ENCODE measurements at places on chromosomes 16 and 17.

DNA sequence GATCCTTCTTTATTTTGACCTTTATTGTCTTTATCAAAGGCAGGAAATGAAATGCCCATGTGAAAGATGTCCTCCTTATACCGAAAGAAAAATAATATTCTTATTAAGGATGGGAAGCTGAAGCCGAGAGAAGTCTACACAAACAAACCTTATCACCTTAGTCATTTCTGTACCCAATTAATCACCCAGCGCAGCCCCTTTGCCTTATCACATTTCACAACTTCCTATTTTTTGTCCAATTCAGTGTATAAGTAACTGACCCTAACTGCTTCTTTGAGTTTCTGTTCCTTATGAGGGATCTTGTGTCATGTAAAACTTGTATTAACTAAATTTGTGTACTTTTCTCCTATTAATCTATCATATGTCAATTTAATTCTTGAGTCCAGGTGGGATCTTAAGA lies 16.4 kb upstream of the CCL23 start:
- no peak for DNase-seq

- no peak for DNase-seq
These were observed 98.2 kb upstream of the DHX40 start for GRCh38 chr17:59466946-59467801.

DNA sequence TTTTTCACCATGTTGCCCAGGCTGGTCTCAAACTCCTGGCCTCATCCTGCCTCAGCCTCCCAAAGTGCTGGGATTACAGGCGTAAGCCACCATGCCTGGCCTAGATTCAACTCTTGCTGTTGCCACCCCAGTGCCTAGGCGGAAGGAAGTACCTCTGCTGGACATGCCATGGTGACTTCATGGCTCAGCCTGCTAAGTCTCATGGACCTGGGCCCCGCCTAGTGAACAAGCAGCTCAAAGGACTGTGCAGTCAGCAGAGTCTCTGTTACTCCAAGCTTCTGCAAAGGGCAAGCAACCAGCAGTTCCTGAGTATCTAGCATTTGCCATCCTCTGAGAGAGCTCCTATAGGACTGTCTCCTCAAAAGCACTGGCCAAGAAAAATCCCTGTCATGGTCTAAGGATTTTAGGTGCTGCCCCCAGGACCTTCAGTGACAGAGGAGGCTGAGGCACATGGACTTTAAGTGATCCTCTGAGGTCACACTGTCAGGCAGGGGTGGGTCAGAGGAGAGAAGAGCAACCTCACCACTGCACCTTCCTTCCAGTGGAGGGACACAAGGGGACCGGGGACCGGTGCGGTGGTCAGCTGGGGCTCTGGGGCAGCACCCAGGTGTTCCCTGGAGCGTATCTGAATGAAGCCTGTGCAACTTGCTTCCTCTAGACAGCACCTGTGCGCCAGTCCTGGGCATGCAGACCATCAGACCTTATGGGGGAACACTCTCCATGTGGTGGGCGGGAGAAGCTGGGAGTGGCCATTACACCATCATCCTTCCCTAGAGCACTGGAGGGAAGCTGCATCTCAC lies 71.3 kb downstream of the IL21R start:
- DNase-seq, result no peak

GRCh38 chr16:47037396-47037745 lies 63.9 kb upstream of the DNAJA2 start:
- DNase-seq, result no peak

DNA sequence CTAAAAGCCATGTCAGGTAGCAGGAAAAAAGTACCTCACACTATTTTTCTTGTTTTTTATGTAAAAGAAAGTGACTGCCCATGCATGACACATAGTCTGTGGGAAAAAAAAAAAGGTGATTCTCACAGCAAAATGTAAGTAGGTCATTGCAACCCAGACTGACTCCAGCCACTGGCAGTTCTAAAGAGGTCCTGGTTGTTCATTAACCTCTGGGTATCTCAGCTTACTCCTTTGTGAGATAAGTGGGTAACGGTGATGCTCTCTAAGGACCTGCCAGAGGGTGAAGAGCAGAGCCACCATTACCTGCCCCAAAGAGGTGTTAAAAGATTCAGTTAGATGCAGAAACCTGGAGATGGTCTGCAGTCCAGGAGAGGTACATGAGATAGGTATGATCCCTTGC lies 531.9 kb downstream of the GRIN2A start:
- DNase-seq, result no peak

GRCh38 chr17:28055546-28056275 lies 13.2 kb downstream of the NLK start:
- no peak for DNase-seq

DNA sequence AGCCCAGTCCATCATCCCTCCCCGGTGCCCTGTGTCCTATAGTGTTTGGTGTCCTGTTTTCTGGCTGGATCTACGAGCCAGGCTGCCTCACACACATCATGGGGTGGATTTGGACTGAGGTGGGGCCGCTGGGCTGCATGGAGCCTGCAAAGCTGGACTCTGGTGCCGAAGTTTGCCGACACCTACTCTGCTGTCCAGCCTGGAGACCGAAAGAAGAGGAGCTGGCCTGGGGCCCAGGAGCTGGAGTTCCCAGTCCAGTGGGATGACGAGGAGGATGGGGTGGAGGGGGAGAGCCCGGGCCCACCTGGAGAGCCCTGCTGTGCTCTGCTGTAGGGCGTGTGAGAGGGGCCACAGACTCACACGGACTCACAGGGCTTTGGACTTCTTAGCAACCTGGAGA lies 40.3 kb upstream of the ENPP7 start:
- no peak for DNase-seq

GRCh38 chr16:71706046-71706445 lies 18.5 kb downstream of the PHLPP2 start:
- no peak for DNase-seq

DNA sequence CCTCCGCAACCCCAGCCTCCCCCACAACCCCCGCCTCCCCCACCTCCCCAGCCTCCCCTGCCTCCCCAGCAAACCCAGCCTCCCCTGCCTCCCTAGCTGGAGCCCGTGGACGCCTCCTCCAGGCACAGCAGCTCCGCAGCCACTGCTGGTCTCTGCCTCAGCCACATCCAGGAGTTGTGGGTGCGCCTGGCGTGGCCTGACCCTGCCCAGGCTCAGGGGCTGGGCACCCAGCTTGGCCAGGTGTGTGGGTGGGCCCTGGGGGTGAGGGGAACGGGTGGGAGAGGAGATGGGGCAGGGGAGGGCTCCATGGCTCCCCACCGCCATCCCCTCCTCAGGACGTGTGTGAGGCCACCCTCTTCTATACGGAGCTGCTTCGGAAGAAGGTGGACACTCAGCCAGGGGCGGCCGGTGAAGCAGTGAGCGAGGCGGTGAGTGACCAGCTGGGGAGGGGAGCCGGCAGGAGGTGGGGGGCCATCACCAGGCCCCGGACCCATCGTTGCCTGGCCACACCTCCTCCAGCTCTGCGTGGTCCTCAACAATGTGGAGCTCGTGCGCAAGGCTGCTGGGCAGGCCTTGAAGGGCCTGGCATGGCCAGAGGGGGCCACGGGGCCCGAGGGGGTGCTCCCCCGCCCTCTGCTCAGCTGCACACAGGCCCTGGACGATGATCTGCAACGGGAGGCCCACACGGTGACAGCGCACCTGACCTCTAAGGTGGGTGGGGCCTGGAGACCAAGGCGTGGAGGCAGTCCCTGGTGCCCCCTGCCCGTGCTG lies 5.8 kb downstream of the TSR3 start:
- DNase-seq, result no peak

DNA sequence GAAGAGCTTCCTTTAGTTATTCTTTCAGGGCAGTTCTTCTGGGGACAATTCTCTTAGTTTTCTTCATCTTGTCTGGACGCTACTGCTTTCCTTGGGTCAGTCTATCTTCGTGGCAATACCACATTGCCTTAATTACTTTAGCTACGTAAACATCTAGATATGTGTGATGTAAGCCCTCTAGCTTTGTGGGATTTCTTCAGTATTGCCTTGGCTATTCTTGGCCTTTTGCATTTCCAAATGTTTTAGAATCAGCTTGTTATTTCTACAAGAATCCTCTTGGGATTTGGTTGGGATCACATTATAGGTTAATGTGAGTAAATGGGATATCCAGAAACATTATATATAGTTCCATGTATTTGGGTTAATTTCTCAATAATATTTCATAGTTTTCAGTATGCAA lies 9.0 kb upstream of the ST6GALNAC2 start:
- no peak for DNase-seq

DNA sequence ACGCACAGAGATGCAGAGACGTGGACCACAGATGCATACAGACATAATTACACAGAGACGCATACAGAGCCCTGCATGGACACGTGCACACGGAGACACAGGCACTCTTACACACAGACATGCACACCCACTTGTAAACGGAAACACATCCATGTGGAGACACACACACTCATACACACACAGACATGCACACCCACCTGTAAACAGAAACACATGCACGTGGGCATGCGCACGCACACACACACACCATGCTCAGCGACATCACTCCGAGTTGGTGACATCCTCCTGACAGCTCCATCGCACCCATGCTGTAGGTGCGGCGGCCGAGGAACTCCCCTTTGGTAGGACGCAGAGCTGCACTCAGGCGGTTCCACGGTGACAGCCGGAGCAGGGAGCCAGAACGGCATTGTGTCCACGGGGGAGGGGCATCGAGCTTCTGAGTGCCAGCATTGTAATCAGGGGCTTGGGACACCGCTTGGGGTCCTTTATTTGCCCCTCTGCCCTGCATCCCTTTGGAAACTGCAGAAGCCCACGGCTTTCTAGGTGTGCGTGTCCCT lies 233.5 kb downstream of the RBFOX3 start:
- DNase-seq, result no peak

GRCh38 chr17:4214157-4214556 lies 49.6 kb downstream of the ANKFY1 start:
- DNase-seq, result no peak

- no peak for DNase-seq
These were observed at the start of gene RPL19 for GRCh38 chr17:39200070-39200879. Gene RPL19 (plus strand): TSS chr17:39200283. CDS start chr17:39200345, 62 bp downstream.

DNA sequence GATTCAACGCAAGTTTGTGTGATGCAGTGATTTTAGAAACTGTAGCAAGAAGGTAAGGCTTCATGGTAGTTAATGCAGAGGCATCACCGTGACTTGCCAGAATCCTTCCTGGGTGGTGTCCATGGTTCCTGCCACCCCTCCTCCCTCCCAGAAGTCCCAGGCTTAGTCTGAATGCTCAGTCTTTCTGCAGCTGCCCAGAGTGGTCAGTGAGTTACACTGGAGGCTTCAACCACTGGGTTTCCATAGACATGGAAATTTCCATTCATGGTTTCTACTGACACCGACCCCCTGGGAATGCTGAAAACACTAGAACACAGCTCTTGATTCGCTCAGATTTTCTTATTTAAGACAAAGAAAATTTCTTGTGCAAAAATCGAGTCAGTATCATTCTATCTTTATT lies 159.4 kb upstream of the HSBP1 start:
- no peak for DNase-seq

- peak; percentile 14 for DNase-seq
These were observed 392.9 kb downstream of the SLC39A11 start for GRCh38 chr17:72699545-72699944.

Data from fibroblast of the conjunctiva (primary cell).